ENCODE measurements at places on chromosomes 12 and 14.

DNA sequence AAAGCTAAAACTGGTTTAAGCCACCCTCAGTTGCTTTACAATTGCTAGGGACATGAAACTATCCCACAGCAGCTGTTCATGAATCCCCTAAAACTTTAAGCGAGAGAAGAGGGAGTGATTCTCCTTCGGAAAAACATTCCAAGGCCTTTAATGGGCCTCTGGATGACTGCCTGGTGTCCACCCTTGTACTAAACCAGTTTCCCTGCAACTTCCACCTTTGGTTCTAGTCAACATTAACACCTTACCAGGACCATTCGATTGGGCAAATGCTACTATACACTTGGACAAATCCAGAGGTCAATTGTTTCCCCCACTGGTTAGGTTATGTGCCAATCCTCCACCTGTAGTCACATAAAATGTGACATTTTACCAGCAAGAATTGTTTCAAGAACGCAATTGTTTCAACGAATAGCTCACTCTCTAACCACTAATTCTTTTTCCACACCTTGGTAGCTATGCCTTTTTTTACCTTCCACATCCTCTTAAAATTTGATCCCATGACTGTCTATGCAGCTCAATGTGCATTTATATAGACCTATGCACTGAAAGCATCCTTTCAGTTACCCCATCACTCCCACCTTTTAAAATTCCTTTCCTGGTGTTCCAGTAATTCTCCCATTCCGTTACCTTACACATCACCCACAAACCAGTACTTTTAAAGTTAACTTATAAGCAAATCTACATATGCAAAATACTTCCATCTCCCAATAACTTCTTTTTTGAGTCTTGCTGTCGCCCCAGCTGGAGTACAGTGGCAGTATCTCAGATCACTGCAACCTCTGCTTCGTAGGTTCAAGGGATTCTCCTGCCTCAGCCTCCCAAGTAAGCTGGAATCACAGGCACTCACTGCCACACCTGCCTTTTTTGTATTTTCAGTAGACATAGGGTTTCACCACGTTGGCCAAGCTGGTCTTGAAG, 3.6 kb downstream of the UBC start:
- no peak for DNase-seq

- DNase-seq: no peak
These were observed 63.6 kb upstream of the TMEM263 start for GRCh38 chr12:106892075-106892474.

DNA sequence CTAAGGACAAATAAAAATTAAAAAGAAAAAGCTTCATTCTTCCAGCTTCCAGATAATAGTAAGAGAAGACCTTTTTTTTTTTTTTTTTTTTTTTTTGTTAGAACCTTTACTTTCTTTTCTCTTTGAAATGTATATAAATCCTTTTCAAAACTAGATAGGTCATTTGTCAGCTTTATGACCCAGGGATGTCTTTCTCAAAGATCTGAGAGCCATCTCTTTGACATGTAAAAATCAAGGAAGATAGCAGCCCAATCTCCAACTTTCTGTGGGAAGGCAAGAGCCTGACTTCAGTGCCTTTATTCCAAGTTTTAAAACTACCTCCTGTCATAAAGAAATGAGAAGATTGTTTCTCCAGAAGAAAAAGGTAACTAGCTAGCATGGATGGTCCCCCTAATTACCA, 203.3 kb upstream of the LRFN5 start:
- DNase-seq: no peak

DNA sequence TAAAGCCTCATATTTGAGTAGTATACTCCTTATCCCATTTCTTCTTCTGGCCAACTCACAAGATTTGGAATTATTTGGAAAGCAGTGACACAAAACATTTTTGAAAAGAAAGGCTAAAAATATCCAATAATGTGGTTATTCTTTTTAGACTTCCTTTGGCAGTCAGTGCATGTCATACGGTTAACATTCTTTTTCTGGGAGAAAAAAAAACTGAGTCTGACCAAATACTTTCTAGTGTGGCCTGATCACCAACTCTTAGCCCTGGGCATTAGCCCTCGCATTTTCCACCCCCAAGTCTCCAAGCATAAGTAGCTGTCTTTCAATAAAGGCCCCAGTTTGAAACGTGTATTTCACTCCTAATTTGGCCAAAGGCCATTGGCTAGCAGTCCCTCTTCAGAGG, 5.9 kb downstream of the RASSF3 start:
- no peak for DNase-seq

DNA sequence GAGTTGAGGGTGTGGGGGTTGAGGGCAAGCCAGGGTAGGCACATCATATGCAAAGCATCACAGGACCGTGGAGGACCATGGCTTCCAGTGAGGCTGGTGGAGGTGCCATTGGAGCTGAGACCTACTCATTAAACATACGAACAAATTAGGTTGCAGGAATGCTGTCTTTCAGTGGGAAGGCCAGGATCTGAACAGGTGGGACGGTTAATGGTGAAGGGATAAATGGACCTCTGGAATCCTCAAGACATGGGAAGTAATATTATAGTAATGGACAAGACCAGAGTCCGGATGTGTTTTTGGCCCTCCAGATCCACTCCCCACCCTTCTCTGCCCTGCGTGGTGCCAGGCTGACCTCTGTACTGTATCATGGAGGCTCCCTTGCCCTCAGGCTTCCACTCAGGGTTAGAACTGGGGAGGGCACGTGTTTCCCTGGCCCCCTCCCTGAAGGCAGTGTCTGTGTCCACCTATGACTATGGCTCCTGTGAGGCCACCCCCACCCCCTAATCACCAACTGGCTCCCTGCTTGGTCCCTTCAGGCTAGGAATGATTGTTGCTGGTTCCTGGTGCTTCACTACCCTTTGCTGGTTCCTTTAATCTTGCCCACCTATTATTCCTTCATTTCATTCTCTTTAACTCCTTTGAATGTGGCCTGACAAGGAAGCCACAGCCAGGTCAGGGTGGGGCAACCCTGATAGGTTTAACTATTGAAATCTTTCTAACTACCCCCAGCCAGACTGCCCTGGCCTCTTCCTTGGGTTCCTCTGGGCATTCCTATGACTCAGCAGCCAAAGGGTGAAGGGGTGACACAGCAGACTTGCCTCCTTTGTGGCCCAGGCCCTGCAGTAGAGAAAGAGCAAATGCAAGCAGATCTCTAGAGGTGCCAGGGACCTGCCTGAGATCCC, 10.7 kb downstream of the DHRS2 start:
- no peak for DNase-seq

- no peak for DNase-seq
These were observed at the start of the genes FOXA1 and TTC6 for GRCh38 chr14:37594971-37595808. Gene FOXA1 (minus strand): TSS chr14:37595249. CDS start chr14:37594972, 277 bp downstream. Gene TTC6 (plus strand): TSS chr14:37595629. CDS start chr14:37622065, 26,436 bp downstream.

DNA sequence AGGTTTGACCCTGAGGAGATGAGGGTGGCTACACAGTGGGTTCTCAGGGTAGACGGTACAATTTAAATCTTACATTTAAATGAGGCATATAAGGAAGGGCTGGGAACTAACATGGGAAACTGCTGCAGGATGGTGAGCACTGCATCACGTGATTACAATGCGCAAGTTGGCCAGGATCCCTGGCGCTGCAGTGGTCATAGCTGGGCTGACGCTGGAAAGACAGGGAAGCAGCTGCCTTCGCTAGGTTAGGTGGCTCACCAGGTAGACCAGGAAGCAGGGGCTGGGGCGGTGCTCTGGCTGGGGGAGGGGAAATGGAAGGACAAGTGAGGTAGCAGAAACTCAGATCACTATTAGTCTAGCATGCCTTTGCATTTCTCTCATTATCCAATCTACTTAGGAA, 149.9 kb downstream of the FOXN3 start:
- no peak for DNase-seq

DNA sequence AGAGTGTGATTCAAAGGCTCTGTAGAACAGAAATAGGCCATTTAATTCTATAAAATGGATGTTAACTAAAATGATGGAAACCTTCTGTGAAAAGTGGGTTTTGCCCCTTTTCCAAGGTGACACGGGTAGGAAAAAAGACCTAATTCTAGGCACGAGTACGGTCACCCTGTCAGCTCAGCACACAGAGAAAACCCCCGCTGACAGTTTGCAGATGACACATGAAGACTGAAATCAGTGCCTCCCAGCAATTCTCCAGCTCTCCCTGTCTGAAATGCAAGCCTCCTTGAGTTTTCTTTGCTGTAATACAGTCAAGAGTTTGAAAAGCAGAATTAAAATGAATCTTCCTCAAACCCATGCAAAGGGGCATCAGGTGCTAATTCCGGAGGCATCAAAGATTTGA, 230.0 kb downstream of the TMEM132D start:
- DNase-seq: no peak

DNA sequence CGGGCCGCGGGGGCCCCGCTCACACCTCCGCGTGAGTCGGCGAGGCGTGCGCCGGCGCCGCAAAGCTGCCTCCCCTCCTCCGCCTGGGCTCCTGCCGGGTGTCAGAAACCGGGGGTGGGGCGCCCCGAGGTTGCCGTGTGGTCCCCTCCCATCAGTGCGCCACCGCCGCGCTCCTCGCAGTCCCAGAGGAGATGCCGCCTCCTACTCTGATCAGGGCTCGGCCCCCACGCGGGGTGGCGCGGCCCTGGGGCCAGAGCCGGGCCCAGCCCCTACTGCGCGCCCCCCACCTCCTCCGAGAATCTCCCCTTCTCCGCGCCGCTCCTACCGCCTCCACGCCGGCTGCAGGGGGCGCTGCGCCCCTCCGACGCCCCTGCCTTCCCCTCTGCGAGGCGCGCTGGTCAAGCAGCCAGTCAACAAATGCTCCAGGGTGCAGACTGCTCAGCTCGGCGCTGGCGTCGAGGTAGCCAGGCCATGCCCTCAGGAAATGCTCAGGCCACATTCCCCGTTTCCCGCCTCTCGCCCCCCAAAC, 467 bp upstream of the JAG2 start:
- DNase-seq: peak; percentile 25

DNA sequence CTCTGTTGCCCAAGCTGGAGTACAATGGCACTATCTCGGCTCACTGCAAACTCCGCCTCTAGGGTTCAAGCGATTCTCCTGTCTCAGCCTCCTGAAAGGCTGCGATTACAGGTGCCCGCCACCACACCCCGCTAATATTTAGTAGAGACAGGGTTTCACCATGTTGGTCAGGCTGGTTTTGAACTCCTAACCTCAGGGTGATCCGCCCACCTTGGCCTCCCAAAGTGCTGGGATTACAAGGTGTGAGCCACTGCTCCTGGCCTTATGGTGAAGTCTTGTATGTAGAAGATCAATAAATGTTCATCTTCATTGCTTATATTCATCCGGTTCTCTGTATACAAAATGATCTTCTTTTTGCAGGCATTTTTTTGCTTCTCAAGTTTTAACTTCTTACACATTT, 47.8 kb downstream of the MDM2 start:
- no peak for DNase-seq

DNA sequence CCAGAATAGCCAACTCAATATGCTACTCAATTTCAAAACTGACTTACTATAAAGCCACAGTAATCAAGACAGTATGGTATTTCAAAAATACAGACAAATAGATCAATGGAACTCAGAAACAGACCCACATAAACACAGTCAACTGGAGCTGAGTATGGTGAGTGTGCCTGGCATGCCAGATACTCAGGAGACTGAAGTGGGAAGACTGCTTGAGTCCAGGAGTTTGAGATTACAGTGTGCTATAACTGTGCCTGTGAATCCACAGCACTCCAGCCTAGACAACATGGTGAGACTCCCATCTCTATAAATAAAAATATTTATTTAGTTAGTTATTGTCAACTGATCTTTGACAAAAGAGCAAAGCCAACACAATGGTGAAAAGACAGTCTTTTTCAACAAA, 81.8 kb downstream of the NUMB start:
- DNase-seq: no peak

GRCh38 chr12:63753743-63754142, 26.0 kb upstream of the RXYLT1 start:
- no peak for DNase-seq

- DNase-seq: no peak
These were observed 121.4 kb downstream of the ITPR2 start for GRCh38 chr12:26711569-26711968.

GRCh38 chr14:60204104-60204842, 39.1 kb upstream of the DHRS7 start:
- no peak for DNase-seq

DNA sequence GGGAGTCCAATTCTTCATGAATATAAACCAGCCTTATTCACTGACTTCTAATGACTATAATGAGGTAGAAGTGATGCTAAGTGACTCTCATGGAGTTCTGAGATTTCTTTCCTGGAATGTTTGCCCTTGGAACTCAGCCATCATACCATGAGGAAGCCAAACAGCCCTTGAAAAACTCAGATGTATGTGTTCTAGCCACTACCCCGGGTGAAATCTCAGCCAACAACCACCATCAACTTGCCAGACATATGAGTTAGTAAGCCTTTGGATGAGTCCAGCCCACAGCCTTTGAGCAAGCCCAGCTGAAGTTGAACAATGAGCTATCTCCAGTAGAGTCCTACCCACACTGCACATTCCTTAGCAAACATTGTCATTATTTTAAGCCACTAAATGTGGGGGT, 149.5 kb downstream of the SLC6A15 start:
- DNase-seq: no peak

- peak; percentile 11 for DNase-seq
These were observed 114.3 kb downstream of the KSR2 start for GRCh38 chr12:117854339-117855012.

- peak; percentile 66 for DNase-seq
These were observed 741.8 kb downstream of the TMEM121 start for GRCh38 chr14:106268013-106268727.

- no peak for DNase-seq
These were observed 17.4 kb downstream of the FOXN4 start for GRCh38 chr12:109291521-109292341.

DNA sequence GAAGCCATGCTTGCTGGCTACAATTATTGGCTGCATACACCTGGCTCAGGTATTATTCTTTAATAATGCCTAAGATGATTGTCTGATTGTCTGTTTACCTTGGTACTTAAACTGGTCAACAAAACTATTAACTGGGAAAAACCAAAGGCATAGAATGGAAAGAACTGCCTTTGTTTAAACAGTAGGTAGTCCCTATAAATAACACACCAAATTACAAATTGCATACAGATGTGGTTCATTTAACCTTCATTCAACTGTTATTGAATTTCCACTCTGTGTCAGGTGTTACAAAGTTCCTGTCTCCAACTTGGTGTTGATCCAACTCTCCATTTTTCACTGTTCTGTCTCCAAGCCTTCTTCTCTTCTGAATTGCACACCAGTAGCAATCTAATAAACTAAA, 79.8 kb upstream of the FSCB start:
- no peak for DNase-seq

- DNase-seq: no peak
These were observed 23.2 kb downstream of the P2RX4 start for GRCh38 chr12:121232977-121233627.

- no peak for DNase-seq
These were observed 78.9 kb downstream of the ITPK1 start for GRCh38 chr14:93036652-93037345.

DNA sequence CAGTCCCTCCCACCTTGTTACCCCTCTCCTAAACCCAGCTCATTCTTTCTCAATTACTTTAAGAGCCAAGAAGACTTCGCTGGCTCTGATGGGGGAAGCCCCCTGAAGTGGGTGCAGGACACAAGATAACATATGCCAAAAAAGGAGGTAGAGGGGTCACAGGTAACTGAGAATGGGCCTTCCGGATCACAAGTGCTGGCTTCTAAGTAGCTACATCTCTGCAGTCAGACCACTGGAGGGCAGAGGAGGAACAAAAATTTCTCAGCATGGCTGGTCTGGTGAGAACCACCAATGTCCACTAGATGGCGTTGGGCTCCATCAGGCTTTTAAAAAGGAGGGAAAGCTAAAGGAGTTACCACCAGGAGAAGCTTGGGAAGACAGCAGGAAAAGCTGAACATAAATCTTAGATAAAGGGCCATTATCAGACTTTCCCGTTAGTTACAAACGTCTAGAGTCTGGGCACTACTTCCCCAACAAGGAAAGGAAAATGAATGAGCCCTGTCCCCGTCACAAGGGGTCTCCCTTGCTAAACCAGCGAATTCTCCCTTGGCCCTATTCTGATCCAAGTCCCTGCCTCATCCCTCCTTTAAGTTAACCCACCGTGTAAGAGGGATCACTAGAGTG, 11.6 kb upstream of the CDH24 start:
- DNase-seq: peak; percentile 42
